Gastroesophageal sphincter (tissue), 4 donors: ENCODE measurements at places on chromosomes 16 and 17. TPM values are rescaled to one million over a fixed set of nuclear protein-coding genes. Genes with fewer than 3 reads are reported as not detected.

GRCh38 chr17:39018267-39019134 is 51.3 kb upstream of the FBXO47 start:
- ATAC-seq = no peak

GRCh38 chr17:50832864-50833381 is 2.5 kb upstream of the WFIKKN2 start:
- ATAC-seq = no peak

DNA sequence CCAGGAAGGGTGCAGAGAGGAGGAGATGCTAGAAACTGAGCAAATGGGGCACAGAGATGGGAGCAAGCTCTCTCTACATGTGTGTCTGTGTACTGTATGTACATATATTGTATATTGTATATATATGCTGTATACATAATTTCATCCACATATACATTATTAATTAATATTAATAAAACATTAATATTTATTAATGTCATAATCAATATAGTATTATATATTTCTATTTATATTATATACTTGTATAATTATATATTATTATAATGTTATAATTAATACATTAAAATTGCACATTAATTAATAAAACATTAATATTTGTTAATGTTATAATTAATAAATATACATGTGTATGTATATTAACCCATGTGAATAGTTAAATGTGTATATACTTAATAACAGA is 31.5 kb upstream of the FOXF1 start:
- no peak for ATAC-seq

HAS3 gene
- total RNA-seq = 1.4 TPM

TBX6 gene
- 0.84 TPM for total RNA-seq

TBC1D26 gene
- total RNA-seq = not detected
